ENCODE measurements at places on chromosomes 11 and 22. TPM values are rescaled to one million over a fixed set of nuclear protein-coding genes. Genes with fewer than 3 reads are reported as not detected.

- DNase-seq = no peak
Measured at GRCh38 chr11:78981153-78981552, 406.5 kb upstream of the NARS2 start.

DNA sequence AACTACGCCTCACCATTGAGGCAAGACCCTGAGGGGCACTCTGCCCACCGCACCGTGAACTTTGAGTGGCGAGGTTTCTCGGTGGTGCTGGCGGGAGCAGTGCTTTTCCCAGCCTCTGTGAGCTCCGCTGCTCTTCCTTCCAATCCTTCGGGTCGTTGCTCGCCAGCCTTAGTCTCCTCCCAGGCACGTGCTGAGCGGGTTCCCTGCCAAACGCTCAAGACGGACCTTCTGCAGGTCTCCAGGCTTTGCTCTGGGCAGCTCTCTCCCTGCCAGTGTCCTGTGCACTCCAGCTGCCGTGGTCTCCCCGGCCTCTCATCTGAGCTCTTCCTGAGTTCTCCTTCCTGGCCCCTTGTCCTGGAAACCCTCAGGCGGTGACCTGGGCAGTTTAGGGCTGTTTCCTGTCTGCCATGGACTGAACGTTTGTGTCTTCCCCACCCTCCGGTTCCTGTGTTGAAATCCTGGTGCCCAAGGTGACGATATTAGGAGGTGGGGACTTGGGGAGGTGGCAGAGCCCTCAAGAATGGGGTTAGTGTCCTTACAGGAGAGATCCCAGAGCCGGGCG is 11.2 kb upstream of the MUC6 start:
- DNase-seq = no peak

The MRGPRX4 gene
- not detected for total RNA-seq

DNA sequence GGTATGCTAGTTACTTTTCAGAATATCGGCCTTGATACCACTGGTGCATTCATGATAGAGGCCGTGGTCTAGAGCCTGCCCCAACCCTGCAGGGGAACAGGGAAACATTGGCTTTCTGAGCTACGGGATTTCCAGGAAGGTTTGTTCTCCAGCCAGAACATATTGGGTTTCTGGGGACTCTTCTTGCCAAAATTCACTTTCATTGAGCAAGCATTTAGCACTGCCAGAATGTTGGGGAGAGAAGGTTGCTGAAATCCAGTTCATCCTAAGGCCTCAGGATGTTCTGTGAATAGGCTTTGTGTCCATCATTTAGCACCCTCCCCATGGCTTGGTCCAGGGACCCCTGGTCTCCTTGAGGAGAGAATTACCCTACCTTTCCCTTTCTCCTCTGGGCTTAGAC is 36.7 kb downstream of the DRG1 start:
- DNase-seq = no peak

- no peak for DNase-seq
Measured at GRCh38 chr11:47488111-47488510, 39.2 kb upstream of the RAPSN start.

The INPP5J gene
- total RNA-seq = 0.74 TPM

The GALNT18 gene
- 0.06 TPM for total RNA-seq

The LARGE1 gene
- total RNA-seq = 0.49 TPM

The CCDC87 gene
- total RNA-seq = 0.37 TPM

DNA sequence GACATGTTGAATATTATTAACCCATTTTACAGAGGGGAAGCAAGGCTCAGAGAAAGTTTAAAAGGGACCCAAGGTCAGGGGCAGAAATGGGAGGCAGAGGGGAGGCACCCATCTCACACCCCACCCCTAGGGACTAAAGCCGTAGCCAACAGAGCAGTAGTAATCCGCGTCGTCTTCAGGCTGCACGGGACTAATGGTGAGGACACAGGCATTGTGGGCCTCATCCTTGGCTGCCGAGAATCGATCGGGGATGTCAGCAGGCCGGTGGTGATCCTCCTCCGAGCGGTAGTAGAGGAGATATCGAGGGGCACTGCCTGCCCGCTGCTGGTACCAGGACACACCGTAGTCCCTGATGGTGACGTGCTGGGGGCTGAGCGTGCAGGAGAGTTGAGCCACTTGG is 1.5 kb downstream of the VPREB3 start:
- DNase-seq = no peak

DNA sequence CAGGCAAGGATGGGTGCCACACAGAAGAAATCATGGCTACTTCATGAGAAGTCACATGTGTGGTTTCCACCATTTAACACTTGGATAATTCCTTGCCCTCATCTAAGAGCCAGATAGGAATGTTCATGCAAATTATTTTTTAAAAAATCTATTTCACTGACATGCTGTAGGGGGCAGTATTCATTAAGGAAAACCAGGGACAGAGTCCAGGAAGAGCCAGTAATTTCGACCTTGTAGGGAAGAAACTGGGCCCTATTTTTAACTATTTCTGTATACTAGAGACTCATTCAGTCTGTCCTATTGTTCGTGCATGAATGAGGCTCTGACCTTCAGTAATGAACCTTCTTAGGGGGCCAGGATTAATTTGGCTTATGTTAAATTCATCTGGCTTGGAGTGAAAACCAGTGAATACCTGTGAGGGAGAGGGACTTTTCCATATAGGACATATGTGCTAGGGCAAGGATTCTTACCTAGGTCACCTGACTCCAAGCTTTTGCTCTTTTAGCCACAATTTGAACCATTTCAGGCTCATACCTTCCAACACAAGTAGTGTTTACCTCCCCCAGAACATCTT is 192.7 kb downstream of the NAV2 start:
- peak; percentile 67 for DNase-seq

DNA sequence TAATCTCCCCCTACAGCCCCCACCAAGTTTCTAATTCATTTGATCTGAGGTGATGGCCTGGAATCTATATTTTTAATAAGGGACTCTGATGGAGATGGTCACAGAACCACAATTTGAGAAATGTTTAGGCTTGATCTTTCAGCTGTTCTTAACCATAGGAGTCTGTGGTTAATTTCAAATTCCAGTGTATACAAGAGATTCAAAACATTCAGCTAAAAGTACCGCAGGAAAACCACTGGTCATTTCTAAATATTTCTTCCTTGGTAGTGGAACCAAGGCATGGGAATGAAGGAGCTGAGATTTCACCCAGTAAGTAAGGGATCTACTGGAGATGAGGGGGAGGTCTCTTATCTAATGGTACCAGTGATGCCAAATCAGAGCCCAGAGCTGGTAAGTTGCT is 18.3 kb upstream of the GALNT18 start:
- DNase-seq = no peak

DNA sequence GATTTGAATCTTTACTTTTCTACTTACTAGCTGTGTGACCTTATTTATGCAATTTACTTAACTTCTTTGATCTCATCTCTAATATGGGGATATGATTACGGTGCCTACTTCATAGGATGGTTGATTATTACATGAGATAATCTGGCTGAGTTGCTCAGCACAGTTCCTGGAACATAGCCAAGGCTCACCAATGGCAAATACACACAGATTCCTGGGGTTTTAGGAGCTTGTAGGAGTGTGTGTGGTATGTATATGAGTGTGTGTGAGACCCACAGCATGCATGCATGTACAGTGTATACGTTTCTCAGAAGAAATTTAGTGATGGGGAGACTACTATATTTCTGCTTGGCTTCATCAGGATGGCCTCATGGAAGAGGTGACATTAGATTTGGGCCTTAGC is 256.9 kb downstream of the KIRREL3 start:
- DNase-seq = no peak

The PIWIL4 gene
- total RNA-seq = not detected

The CBL gene
- total RNA-seq = 4.9 TPM

The MFNG gene
- 3.3 TPM for total RNA-seq

The FGF19 gene
- not detected for total RNA-seq

DNA sequence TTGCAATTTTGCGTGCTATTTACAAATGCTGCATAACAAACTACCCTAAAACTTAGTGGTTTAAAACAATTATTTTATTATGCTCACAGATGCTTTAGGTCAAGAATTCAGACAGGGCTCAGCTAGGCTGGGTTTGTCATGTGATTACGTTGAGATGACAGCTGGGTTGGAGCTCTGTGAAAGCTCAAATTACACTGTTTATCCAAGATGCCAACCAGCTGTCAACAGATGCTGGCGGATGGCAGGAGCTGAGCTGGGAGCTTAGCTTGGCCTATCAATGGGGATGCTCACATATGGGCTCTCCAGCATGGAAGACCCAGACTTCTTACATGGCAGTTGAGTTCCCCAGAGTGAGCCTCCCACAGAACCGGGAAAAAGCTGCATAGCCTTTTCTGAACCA is 62.7 kb downstream of the STK33 start:
- no peak for DNase-seq

DNA sequence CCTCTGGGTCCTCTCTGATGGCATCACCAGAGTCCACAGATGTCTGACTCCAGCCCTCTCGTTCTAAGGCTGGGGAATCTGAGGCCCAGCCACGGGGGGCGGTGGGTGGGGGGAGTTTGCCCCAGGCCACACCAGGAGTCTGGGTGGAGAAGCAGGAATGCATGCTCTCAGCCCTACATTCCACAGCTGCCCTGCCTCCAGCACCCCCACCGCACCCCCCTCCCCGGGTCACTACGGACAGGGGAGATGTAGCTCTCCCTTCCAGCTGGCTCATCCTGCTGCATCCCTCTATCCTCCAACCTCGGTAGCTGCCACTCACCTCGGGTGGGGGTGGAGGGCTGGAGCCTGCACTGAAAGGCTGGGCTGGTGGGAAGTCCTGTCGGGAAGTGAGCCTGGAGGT is 2.3 kb upstream of the PVALB start:
- DNase-seq = no peak

DNA sequence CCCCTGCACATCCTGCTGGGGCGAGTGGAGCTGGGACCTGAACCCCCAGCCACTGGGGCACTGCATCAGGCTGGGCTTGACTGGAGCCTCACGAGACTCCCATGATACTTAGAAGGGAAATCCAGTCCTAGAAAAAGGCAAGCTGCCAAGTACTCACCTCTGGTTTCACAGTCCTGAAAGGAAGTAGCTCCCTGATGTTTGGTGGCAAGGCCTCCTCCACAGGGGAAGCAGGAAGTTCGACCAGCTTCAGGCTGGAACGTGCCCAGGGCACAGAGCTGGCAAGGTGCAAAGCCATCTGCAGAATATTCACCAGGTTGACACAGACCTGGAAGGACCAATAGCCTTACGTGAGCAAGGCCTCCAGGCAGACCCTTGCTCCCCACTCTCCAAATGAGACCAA is 26.8 kb upstream of the NRIP3 start:
- DNase-seq = peak; percentile 62

GRCh38 chr11:117843666-117844484 is 19.3 kb upstream of the FXYD2 start:
- peak; percentile 83 for DNase-seq

GRCh38 chr22:36619797-36620399 is 83.7 kb downstream of the CACNG2 start:
- DNase-seq = no peak

The ELF5 gene
- not detected for total RNA-seq

- DNase-seq = no peak
Measured at GRCh38 chr11:122156940-122157382, 40.9 kb upstream of the BLID start.

The CENPM gene
- 91.5 TPM for total RNA-seq

DNA sequence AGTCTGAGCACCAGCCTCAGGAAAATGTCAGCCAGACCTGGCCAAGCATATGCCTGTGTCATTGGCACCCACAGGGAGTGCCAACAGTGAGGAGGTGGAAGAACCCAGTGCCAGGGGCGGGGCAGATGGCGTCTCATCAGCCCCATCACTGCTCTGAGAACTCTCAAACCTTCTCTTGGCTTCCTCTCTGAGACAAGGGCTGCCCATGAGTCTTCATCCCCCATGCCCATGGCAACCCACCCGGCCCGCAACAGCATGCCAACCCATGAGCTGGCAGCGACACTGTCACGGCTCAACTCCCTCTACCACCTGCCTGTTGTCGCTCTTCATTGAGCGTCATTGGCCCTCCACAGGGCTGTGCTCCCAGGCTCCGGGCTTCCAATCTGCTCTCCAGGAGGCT is 340.5 kb downstream of the BUD13 start:
- DNase-seq = peak; percentile 88

The C11orf42 gene
- total RNA-seq = not detected

- DNase-seq = no peak
Measured at GRCh38 chr22:37062376-37062675, 10.8 kb downstream of the KCTD17 start.

The CASP5 gene
- total RNA-seq = not detected

The SEC14L2 gene
- 13.1 TPM for total RNA-seq

The DHCR7 gene
- 71.8 TPM for total RNA-seq

The MRGPRF gene
- 0.18 TPM for total RNA-seq

GRCh38 chr11:119373921-119374631 is 7.4 kb downstream of the USP2 start:
- peak; percentile 87 for DNase-seq

The SMDT1 gene
- total RNA-seq = 23.6 TPM

The CSKMT gene
- 13.5 TPM for total RNA-seq

The OR5P2 gene
- not detected for total RNA-seq

DNA sequence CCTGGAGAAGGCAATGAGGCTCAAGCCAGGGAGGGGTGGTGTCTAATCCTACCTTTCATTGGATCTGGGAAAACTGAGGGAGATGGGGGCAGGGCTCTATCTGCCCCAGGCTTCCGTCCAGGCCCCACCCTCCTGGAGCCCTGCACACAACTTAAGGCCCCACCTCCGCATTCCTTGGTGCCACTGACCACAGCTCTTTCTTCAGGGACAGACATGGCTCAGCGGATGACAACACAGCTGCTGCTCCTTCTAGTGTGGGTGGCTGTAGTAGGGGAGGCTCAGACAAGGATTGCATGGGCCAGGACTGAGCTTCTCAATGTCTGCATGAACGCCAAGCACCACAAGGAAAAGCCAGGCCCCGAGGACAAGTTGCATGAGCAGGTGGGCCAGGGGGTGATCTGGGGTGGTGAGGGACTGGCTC is at the start of gene FOLR1:
FOLR1 (plus strand) TSS at position 180 of the 421 bp plus-strand sequence; CDS start at position 214, 34 bp downstream.
- no peak for DNase-seq

DNA sequence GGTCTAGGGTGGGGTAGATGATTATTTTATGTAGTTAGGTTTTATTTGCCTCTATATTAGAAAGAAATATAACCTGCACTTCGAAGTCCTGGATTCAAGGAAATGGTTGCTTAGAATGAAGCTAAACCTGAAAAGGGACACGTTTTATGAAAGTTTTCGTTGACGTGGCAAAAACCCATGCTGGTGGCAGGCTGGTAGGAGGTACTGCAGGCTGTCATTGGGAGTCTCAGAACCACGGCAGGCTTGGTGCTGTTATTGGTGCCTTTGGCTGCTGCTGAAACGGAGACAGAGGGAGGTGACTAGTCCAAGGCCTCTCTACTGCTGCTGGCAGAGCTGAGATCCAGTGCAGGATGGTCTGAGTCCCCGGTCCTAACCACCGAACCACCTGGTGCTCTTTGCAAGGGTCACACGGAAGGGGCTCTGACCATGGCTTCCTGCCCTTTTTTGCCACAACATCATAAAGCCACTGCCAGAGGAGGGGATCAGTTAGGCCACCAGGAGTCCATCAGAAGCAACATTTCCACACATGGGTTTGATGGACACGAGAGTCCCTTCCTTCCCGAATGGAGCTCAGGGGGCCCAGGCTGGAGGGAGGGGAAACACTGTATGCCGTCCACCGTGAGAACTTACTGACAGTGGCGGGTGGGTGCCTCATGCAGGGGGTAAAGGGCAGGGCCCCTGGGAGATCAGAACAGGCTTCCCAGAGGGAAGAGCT is 13.4 kb downstream of the CSF2RB start:
- DNase-seq = no peak

GRCh38 chr22:28798810-28799605 is 1.4 kb downstream of the XBP1 start:
- DNase-seq = peak; percentile 15

All from G401 (cell line).